Ascending aorta (tissue), 2 donors: ENCODE measurements at places on chromosomes 7 and 10.

DNA sequence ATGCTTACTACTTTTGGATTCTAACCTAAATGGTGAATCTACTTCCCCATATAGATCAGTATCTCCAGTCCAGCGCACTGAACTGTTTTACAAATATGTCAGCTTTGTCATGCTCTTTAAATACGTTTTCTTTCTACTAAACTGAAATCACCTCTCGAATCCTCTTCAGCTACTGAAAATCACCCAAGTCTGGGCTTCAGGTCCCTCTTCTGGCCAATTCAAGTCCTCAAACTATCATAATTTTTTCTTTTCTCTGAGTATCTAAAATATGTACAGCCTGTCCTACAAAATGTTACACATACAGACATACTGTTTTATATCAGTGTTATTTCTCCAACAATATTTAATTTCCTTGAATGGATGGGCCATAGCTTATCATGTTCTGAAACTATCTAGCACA is 84.2 kb downstream of the CACNA2D1 start:
- DNase-seq, result no peak

- DNase-seq, result no peak
Observed at GRCh38 chr10:22156750-22157149, 61.1 kb downstream of the EBLN1 start.

DNA sequence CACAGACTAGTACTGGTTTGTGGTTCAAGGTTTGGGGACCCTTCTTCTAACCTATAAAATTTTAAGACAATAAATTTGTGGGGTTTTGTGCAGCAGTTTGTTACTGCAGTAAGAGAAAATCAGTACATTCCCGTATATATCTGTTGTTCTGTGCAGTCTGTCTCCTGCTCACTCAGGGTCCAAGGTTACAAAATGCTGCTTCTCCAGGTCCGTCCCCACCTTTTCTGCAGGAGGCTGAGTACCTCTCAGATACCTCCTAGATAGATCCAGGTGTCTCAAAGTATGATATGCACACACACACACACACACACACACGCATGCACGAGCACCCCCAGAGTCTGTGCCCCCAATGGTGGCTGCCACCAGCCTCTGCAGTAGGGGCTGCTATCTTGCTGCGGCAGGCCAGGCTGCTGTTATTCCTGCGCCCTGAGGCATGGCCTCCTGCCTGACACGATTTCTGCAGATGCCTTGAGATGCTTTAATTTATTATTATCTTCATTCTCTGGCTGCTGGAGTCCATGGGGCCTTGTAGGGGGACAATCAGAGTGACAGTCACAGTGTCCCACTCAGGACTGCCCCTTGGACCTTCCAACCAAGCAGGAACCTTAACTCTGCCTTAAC is 25.2 kb upstream of the ASL start:
- no peak for DNase-seq

GRCh38 chr7:124452186-124452585 is 313.4 kb downstream of the GPR37 start:
- DNase-seq, result no peak

GRCh38 chr10:74906611-74907198 is 80.3 kb downstream of the KAT6B start:
- no peak for DNase-seq

GRCh38 chr10:10178476-10178875 is 839.2 kb upstream of the CELF2 start:
- DNase-seq, result no peak

- no peak for DNase-seq
Observed at GRCh38 chr7:155545348-155545747, 1.0 kb downstream of the CNPY1 start.

GRCh38 chr7:30172451-30172850 is 37.7 kb downstream of the MTURN start:
- DNase-seq, result no peak

- no peak for DNase-seq
Observed at GRCh38 chr7:90337106-90337505, 9.4 kb upstream of the GTPBP10 start.

GRCh38 chr10:1107679-1108078 is 51.5 kb downstream of the WDR37 start:
- DNase-seq, result no peak

GRCh38 chr7:107909445-107909844 is 18.5 kb downstream of the DLD start:
- DNase-seq, result no peak

DNA sequence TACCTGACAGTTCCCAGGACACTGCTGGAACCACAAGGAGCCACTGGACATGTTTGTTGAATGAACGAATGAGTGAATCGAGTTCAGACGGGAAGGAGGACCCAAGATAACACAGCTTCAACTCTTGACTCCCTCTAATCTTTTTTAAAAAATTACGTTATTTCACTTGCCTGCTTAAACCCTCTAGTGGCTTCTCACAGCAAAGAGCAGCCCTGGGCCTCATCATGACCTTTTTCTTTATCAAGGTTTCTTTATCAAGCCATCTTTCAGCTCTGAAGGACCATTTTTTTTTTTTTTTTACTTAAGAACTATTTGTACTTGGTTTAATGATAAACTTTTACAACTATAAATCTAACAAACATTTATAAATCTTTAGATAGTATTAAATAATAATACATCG is 110.6 kb downstream of the TAX1BP1 start:
- no peak for DNase-seq

GRCh38 chr7:55939514-55940123 is 12.1 kb upstream of the MRPS17 start:
- no peak for DNase-seq

GRCh38 chr10:115050375-115051010 is 42.7 kb upstream of the ATRNL1 start:
- no peak for DNase-seq

DNA sequence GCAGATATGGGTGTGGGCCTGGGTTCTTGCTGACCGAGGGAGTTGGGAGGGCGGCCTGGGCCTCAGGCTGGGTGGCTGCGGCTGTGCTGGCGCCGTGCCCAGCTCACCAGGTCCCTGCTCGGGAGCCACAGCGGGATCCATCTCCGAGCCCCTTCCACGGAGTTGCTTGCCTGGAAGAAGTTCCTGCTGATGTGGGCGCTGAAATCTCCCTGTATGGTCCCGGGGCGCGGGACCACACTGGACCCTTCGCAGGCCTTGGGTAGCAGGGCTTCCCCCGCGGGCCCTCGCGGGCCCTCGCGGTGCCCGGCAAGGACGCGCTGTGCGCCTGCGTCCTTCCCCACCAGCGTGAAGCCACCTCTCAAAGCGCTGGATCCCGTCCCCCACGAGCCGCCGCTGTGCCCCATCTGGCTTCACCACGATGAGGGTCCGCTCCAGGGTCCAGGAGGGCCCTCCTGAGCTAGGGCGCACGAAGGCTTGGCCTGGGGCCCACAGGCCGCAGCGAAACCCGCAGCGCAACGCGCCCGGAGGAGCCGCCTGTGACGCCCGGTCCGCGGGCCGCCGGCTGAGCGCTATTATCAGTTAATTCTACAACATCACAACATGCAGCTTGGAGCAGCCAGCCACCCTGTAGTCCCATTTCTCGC is 31.5 kb downstream of the RAB19 start:
- no peak for DNase-seq

GRCh38 chr7:64774204-64774842 is 19.9 kb upstream of the ZNF138 start:
- DNase-seq, result no peak

- no peak for DNase-seq
Observed at GRCh38 chr7:78412216-78412858, 613.8 kb downstream of the PHTF2 start.

GRCh38 chr7:29304756-29305155 is 110.2 kb downstream of the CHN2 start:
- no peak for DNase-seq

GRCh38 chr7:149703044-149703650 is 70.2 kb downstream of the ZNF467 start:
- no peak for DNase-seq

GRCh38 chr10:132269266-132270230 is 38.2 kb downstream of the STK32C start:
- DNase-seq, result no peak

- DNase-seq, result no peak
Observed at GRCh38 chr7:74263399-74264120, 9.4 kb upstream of the RFC2 start.

DNA sequence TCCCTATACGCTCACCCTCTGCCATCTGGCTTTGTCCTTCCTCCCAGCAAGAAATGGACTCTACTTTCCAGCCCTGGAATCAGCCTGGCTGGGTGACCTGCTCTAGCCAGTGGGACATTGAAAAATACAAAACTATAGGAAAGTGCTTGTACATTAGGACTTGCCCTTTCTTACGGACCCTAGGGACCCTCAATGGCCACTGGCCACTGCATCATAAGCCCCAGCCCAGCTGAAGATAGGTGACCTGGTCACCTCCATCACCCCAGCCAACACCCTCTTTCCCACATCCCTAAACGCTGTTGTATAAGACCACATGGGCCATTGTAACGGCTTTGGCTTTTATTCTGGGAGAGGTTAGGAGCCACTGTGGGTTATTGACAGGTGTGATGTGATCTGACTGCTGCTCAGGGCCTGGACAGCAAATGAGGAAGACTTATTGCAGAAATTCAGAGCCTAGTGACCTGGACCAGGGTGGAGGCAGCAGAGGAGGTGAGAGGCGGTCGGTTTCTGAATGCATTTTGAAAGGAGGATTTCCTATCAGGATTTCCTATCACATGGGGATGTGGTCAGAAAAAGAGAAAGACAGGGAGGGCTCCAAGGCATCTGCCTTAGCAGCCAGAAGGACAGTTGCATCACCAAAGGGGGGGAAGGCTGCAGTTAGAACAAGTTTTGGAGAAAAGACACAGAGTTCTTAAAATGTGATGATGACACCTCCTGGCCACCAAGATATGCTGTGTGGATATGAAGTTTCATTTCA is 2.2 kb upstream of the LMBR1 start:
- no peak for DNase-seq

DNA sequence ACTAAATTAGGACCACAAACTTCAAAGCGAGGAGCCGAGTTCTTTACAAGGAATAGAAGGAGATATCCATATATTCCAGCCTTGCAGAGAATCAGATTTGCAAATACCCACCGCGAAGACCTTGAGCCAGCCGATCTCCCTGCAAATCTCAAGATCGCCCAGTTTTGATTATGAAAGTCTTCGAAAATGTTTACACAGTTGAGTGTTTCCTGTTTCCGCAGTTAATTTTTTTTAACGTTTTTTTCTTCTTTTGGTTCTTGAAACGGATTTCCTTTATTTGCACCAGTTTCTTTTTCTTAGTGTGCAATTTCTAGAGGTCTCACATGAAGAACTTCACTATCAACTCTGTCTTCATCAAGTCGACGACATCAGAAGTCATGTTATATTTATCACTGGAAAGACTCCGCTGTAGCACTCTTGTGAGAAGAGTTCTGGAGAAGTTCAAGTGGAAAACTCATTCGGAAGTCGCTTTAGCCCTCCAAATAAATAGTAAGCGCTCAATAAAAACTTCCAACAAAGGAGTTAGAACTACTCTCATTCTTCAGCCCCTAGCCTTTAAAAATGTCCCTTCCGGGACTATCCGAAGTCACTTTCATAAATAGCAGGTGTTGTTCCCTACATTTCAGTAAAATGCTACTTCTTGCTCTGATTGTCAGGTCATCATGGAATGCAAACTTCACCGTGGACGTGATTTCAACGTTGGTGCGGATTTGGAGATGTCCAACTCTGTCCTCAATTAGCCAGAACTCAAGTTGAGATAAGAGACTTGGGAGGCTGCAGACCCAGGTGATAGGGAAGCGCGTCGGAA is 11.9 kb upstream of the SPAG6 start:
- DNase-seq, result no peak

GRCh38 chr10:103649654-103650423 is 156.3 kb downstream of the NEURL1 start:
- no peak for DNase-seq

DNA sequence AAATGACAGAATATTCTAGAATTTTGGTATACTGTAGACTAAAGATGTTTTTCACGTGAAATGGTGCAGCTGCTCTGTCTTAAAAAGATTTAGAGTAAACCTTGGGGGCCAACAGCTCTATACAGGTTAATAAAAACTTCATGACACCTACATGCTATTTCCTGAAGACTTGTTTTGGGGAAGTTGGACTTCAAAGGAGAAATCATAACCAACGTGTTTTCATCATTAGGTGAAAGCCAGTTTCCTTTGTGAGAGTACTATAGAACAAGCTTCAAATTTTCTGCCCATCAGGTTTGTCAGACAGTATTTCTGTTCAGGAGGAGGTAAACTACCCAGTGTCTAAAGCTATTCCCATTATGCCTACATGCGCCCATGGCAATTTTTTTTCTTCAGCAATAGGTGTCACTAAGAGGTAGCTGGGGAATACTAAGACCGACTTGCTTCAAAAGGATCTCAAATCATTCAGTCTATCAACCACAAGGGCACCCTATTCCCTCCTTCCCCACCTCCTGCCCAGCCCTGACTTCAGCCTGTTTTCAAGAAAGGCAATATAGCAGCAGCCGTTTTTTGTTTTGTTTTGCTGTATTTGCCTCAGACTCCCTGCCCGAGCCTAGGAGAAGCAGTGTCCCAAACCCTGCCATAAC is 237.3 kb upstream of the SP8 start:
- no peak for DNase-seq

DNA sequence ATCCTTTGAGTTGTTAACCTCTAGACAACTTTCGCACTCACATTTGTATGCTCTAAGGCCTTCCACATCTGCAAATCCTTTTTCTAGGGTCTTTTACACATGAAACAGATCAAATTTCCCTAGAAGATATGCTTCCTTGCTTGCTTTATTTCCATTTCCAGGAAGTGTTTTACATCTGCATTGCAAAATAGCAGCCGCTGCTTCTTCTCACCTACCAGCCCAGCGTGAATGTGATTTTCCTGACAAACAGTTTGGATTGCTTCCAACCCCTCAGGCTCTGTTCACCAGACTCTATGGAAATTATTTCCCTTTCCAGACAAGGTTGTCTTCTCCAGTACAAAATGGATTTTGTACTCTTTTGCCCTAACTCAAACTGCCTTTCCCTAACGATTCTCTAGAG is 50.9 kb upstream of the PAPSS2 start:
- DNase-seq, result no peak

GRCh38 chr7:25069900-25070443 is 55.1 kb downstream of the CYCS start:
- DNase-seq, result peak; percentile 68

DNA sequence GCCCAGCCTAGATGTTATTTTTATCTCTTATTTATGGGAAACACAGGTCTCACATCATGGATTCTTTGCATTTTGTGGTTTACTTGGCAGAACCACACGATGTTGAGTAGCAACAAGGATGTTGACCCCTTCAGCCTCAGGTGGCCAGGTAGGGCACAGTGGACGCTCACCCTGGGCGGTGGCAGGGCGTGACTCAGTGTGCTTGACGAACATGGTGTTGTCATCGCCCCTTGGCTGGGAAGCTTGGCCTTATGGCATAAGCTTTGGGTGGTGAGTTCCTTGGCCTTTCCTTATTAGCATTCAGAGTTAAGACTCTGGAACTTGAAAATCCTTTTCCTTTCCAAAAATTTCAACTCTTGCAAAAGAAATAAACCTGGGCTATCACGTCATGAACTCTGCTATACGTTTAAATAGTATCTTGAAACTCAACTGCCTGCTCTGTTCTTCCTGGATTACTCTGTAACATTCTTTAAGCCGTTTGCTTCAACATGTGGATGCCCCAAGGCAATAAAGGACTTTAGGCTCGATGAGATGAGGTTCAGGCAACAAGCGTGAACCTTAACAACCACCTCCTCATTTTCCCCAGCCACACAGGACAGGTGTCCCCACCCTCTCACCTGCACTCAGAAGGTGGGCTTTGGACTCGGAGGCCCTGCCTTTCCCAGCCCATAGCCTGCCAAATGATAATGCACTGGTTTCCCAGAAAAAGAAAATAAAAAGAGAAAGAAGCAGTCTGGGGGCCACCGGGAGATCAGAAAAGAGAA is 22.5 kb upstream of the ECHDC3 start:
- no peak for DNase-seq
